Amygdala (tissue), 56 donors: ENCODE measurements at places on chromosomes 3 and 15.

DNA sequence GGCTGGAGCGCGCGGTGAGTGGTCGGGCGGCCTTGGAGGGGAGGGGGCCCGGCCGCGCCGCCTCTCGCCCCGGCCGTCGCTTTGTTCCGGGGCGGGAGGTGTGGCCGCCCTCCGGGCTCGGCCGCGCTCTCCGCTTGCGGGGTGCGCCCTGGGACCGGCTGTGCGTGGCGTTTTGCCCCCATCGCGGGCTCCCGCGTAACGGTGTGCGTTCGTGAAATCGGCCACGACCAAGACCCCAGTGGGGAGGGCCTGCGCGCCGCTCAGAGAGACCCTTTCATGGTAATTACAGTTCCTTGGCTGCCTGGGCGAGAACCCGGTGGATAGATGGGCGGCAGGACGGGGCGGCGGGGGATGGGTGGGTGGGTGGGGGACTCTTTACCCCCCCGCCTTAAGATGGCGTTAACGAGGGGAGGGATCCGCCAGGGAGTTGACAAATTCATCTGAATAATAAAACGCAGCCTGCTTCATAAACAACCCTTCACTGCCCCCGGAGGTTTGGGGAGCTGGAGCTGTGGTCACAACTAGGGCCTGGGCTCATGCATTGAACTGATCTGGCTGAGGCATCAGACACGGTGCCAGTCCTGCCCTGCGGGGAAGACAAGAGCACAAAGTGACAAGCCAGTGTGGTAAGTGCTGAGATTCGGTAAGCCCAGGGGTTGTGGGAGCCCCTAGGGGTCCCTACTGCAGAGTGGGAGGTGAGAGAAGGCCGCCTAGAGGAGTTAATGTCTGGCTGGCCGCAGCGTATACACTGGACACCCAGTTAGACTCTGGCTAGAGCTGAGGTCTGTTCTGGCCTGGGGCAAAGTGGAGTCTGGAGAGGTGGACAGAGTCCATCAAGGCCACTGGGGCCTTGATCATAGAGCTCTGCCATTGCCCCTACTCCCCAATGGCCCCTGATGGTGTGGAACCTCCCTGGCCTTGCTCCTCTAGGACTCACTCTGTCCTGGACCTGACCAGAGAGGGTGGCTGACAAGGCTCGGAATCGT lies 668 bp downstream of the MRAS start:
- no peak for DNase-seq

DNA sequence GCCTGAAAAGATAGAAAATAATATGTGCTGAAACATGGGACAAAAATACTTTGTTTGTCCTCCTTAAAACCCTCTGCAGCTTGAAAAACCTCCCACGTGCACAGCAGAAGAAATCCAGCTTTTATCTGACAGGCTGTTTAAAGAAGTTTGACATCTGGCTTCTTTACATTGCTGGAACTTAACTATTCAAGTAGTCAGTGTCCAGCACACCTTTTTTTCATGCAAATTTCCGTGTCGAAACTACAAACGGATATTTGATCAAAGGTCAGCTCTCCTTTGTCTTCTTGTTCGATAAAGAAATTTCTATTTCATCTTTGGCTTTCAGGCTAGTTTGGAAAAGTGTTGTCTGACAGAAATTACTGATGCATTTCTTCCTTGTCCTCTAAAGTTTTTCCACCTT lies 66.8 kb upstream of the KBTBD8 start:
- no peak for DNase-seq

GRCh38 chr15:36644191-36644896 lies 64.9 kb downstream of the CDIN1 start:
- DNase-seq = no peak

DNA sequence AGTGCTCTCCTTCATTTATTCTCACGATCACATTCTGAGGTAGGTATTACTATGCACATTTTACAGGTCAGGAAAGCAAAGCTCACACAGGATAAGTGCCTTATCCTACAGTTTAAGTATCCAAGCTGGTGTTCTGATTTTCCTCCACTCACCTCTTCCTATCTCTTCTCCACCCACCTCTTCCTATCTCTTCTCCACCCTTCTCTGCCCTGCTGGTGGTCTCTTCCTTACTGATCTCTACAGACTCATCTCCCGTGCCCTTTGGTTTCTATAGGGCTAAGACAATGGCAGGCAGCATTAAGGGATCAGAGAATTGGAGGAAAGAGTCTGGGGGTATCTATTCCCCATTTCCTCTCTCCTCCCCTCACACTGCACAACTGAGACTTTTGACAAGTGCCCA lies 319.1 kb downstream of the FHIT start:
- DNase-seq = no peak

DNA sequence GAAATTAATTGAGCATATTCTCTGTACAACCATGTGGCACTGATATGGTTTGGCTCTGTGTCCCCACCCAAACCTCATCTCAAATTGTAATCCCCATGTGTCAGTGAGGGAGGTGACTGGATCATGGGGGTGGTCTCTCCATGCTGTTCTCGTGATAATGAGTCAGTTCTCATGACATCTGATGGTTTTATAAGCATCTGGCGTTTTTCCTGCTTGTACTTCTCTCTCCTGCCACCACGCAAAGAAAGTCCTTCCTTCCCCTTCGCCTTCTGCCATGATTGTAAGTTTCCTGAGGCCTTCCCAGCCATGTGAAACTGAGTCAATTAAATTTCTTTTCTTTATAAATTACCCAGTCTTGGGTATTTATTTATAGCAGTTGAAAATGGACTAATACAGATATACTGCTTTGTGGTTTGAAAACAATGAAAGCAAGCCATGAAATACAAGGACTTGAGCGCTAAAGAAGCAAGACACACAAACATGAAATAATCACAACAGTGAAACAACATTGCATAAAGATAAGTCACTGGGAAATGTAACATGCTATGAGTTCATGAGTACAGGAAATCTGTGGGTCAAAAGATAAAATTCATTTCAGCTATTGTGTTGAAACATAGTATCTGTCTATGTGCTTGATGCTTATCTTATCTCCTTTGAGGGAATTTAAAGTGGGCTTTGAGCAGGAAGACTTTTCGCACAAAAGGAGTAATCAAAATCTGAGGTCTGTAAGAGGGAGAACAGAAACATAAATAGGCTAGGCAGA lies 288.7 kb downstream of the GBE1 start:
- no peak for DNase-seq

- no peak for DNase-seq
Observed at GRCh38 chr3:194100856-194101390, 35.0 kb upstream of the HES1 start.

DNA sequence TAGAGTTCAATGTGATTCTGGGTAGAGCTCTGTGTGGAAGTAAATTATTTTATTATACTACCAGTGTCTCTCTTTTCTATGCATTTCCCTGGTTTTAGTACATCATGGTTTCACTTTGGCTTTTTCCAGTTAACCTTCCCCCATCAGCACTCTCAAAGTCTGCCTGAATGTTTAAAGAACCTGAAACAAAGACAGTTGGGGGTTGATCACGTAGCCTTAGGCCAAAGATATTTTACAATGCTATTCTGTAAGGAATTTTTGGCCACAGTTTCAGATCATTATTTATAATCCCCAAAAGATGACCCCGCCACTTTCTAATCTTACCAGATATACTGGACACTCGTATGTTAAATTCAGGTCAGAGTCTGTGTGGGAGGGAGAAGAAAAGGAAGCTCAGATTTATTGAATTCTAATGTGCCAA lies 156.3 kb upstream of the TMC3 start:
- no peak for DNase-seq

DNA sequence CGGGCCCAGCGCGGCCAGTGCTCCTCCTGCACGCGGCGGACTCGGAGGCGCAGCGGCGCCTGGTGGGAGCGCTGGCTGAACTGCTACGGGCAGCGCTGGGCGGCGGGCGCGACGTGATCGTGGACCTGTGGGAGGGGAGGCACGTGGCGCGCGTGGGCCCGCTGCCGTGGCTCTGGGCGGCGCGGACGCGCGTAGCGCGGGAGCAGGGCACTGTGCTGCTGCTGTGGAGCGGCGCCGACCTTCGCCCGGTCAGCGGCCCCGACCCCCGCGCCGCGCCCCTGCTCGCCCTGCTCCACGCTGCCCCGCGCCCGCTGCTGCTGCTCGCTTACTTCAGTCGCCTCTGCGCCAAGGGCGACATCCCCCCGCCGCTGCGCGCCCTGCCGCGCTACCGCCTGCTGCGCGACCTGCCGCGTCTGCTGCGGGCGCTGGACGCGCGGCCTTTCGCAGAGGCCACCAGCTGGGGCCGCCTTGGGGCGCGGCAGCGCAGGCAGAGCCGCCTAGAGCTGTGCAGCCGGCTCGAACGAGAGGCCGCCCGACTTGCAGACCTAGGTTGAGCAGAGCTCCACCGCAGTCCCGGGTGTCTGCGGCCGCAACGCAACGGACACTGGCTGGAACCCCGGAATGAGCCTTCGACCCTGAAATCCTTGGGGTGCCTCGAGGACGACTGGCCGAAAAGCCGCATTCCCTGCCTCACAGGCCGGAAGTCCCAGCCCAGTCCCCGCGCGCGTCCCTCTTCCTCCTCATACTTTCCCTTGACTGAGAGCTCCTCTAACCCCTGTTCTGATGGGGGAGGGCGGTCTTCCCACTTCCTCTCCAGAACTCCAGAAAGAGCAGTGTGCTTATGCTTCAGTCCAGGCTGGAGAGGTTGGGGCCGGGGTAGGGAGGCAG lies 1.4 kb upstream of the IL17RC start:
- peak; percentile 40 for DNase-seq

DNA sequence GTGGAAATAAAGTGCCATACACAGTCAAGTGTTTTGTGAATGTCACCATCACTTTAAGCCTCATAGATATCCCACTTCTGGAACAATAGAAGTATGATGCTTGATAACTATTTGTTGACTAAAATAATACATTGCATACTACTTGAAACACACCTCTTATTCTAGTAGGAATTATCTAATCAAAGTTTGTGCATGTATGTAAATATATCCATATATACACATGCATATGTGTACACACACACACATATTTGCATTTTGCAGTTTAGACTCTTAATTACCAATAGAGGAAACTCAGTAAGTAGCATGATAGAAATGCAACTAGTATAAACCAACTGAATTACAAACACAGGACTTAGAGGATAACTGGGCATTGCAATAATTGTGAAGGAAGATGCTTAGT lies 1084.1 kb downstream of the FHIT start:
- DNase-seq = no peak

GRCh38 chr15:25709437-25710159 lies 153.5 kb downstream of the ATP10A start:
- no peak for DNase-seq

- DNase-seq = no peak
Observed at GRCh38 chr15:59696332-59696731, 7.2 kb upstream of the BNIP2 start.

- no peak for DNase-seq
Observed at GRCh38 chr15:100759698-100760356, 119.8 kb upstream of the ALDH1A3 start.

- DNase-seq = no peak
Observed at GRCh38 chr15:50260969-50261496, 4.5 kb downstream of the HDC start.

- DNase-seq = no peak
Observed at GRCh38 chr15:85800478-85801123, 5.9 kb upstream of the KLHL25 start.
